ENCODE measurements at places on chromosomes 13 and 19.

- no peak for DNase-seq
These were observed 526 bp upstream of the DMWD start for GRCh38 chr19:45793178-45793564.

GRCh38 chr13:49932868-49933267, 3.3 kb downstream of the SPRYD7 start:
- DNase-seq: no peak

GRCh38 chr19:39936020-39936419, 1.6 kb upstream of the FCGBP start:
- no peak for DNase-seq

DNA sequence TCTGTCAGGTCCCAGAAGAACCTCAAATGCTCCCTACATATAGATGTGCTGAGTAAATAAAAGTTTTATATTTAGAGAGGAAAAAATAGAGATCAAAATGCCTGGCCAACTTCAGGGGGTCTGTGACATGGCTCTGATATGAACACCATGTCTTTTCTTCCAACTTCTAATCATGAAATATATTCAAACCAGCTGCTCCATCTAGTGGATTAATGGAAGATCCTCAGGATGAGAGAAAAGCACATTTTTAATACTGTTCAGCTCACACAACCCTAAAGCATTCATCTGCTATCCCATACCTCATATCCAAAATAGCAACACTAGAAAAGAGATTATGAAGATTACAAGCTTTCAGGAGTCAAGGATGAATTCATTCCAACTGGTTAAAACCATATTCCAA, 56.0 kb upstream of the DOCK9 start:
- peak; percentile 41 for DNase-seq

- no peak for DNase-seq
These were observed 63.4 kb downstream of the RAP2A start for GRCh38 chr13:97497400-97497799.

- DNase-seq: no peak
These were observed 3.4 kb upstream of the WIZ start for GRCh38 chr19:15453091-15453578.

GRCh38 chr13:64525687-64526086, 2704.4 kb downstream of the PCDH9 start:
- no peak for DNase-seq

DNA sequence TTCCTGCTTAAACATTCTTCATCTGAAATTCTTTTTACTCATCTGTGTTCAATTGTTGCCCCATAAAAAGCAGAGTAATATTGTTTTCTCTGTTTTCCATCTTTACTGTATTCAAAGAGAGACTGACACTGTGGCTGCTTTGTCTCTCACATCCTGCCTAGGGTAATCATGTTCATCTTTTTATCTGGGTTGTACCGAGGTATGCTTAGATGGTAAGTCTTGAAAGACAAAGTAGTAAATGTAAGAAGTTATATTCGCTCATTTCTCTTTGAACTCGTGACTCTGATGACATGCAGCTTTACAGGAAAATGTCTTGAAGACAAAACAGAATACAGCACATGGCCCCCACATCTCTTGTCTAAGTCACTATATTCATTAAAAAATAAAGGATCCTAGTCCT, 20.0 kb upstream of the CYSLTR2 start:
- no peak for DNase-seq

GRCh38 chr19:11168568-11168967, 13.0 kb upstream of the SPC24 start:
- no peak for DNase-seq

DNA sequence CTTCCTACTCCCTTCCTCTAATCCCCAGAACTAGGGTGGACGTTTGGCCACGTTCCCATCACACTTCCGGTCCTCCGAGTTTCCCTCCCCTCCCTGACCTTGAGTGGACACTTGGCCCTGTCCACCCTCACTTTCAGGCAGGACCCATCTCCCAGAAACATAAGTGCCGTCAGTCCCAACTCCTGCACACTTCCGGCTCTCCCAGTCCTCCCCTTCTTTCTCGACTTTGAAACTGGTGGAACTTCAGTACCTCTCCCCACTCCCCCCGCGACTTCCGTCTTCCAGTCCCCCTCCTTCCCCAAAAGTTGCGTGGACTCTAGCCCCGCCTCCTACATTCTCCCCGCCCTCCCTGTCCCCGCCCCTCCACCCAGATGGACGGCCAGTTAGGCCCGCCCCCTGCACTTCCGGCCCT, 278 bp upstream of the ZNF274 start:
- DNase-seq: peak; percentile 92

DNA sequence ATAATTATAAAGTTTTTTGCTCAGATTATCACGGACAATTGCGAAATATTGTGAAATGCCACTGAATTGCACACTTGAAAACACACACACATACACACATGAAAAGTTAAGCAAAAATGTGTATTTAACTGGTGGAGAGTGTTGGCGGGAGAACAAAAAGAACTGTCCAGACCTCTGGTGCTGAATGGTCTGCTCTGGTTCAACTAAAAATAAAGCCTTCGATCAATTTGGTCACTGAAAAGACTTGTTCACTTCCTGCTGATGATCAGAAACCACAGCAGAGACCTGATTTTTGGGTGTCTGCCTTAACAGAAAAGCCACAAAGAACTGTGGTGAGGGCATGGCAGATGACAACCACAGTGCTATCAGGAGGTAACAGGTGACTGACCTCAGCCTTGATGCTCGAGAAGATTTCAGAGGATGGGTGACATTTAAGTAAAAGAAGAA, 4.0 kb upstream of the IGFL1 start:
- no peak for DNase-seq

GRCh38 chr13:94031609-94032008, 447.9 kb downstream of the DCT start:
- no peak for DNase-seq

DNA sequence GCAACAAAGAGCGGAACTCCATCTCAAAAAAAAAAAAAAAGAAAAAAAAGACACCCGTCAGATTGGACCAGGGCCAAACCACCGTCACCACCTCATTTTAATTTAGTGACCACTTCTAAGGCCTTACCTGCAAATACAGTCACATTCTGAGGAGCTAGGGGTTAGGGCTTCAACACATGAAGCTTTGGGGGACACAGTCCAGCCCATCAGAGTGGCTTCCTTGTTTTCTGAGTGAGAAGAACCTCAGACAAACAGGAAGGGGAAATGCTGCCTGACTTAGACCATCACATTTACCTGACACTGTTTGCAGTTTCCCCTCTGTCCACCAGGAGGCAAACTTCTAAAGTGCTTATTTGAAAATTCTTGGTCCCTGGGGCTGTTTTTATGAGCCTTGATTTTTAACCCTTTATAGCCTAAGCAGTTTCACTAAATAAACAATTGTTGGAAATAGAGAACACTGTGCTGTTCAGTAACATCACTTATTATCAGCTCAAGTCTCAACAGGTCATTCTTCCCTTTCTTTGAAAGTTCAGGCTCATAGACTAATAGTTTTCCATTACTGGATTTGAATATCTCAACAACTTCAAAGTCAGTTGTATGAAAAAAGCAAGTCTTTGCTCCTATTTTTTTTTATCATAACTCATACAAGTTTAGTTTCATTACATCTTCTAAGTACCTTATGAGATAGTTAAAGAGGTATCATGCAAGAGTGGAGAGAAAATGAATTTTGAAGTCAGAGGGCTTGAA, 74.9 kb upstream of the WASF3 start:
- peak; percentile 77 for DNase-seq

DNA sequence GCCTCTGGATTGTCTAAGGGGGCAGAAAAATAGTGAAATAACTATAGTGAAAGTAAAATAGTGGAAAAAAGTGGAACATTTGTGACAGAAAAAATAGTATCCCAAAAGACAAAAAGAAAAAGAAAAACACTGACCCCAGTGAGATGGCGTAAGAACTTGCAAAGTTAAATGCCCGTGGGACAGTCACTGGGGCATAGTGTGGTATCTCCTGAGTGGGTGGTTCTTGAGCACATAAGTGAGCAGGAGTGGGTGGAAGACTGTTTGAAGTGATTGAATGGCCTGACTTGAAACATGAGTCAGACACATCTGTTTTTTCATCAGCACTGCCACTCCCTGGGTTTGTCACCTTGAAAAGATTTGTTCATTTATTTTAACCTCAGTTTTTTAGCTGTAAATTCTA, 2.5 kb downstream of the ZNF430 start:
- DNase-seq: no peak

DNA sequence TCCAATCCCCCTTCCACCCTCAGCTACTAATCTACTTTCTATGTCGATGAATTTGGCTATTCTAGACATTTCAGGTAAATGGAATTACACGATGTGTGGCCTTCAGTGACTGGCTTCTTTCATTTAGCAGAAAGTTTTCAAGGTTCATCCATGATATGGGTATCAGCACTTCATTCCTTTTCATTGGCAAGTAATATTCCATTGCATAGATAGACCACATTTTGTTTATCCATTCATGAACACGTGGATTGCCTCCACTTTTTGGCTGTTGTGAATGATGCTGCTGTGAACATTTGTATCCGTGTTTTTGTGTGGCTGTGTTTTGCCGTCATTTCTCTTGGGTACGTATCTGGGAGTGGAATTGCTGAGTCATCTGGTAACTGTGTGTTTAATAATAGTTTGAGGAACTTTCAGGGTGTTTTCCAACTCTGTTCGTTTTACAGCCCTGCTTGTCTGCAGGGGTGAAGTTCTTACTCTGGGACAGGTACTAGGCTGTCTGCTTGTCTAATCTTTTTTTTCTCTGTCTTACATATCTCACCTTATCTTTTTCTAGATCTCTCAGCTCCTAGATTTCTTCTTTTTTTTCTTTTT, 32.5 kb downstream of the MARK4 start:
- no peak for DNase-seq

GRCh38 chr19:35852029-35852780, at the start of gene NPHS1:
Gene NPHS1, minus strand, starts transcription at chr19:35852504. Its CDS starts 667 bp downstream, at chr19:35851837.
- no peak for DNase-seq

GRCh38 chr13:43036351-43037250, 13.2 kb downstream of the DNAJC15 start:
- no peak for DNase-seq

- no peak for DNase-seq
These were observed 255.1 kb downstream of the TBC1D4 start for GRCh38 chr13:75226733-75227435.

DNA sequence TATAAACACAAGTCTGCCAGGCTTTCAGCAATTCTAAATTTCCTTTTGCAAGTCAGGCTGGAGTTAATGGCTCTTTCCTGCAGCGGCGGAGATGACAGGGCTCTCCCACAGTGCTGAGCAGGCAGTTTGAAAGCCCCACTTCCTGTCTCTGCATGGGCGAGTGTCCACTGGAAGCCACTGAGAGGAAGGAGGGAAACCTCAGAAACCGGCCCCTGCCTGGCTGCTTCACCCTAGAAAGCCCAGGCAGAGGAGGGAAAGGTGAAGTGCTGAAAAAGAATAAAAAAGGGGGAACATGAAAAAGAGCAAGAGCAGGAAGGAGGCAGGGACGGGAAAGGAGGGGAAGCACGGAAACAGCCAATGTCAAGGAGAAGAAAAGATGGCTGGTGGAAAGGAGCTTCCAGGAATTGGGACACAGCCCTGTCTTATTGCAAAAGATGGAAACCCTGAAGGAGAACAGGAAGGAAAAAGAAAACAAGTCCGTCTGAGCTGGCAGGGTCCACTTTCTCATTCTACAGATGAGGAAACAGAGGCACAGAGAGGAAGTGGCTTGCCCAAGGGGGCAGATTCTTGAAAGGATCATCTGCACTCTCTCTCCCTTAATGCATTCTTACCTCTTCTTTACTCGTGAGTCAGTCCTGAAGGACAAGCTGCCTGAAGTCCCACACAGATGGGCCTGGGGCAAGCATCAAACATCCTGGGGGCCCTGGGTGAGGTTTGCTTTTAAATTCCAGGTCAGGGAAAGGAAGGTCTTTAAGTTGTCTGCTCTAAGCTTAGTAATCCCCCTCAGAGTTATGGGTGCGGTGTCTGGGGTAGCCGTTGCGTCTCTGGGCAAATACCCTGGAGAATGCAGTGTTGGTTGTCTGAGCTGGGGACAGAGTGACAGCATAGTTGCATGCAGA, 38.8 kb upstream of the ALOX5AP start:
- no peak for DNase-seq

DNA sequence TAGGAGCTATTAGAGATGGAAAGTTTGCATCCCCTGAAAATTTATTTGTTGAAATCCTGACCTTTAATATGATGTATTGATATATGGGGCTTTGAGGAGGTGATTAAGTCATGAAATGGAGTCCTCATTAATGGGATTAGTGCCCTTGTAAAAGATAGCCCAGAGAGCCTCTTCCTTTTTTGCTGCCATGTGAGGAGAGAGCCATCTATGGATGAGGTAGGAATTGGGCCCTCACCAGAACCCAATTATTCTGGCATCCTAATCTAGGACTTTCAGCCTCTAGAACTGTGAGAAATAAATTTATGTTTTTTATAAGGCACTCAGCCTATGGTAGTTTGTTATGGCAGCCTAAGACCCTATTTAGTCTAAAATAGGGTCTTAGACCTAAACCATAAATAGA, 250.2 kb upstream of the SLITRK1 start:
- DNase-seq: no peak

GRCh38 chr19:15469513-15470297, 5.4 kb upstream of the RASAL3 start:
- peak; percentile 37 for DNase-seq

DNA sequence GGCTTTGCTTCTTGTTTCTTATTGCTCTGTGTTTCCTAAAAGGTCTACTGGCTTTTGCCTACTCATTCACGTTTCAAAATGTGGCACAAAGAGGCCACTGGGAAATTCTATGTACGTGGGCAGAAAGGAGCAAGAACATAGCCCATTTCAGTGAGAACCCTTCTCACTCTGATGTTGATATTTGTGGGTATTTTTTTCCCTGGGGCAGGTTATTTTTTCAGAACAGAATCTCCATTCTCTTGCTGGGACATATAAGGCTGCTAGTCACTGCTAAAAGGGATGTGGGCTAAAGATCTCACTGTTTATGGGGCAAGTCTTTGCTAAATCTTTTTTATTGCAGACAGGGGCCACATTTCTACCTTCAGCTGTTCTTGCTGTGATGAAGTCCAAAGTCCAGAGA, 27.1 kb downstream of the EDNRB start:
- DNase-seq: no peak

DNA sequence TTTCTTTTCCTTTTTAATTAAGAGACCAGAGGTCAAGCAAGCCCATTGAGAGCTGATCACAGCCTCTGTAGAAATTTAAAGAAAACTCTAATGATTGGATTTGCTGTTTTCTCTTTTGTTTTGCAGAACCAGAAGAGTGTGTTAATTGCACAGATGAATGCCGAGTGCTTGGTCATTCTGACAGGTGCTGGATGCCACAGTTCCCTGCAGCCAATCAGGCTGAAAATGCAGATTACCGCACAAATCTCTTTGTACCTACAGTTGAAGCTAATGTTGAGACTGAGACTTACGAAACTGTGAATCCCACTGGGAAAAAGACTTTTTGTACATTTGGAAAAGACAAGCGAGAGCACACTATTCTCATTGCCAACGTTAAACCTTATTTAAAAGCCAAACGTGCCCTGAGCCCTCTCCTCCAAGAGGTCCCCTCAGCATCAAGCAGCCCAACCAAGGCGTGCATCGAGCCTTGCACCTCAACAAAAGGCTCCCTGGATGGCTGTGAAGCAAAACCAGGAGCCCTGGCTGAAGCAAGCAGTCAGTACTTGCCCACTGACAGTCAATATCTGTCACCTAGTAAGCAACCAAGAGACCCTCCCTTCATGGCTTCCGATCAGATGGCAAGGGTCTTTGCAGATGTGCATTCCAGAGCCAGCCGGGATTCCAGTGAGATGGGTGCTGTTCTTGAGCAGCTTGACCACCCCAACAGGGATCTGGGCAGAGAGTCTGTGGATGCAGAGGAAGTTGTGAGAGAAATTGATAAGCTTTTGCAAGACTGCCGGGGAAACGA, 93.1 kb downstream of the PCDH17 start:
- no peak for DNase-seq

GRCh38 chr19:33284756-33285155, 17.6 kb downstream of the CEBPA start:
- no peak for DNase-seq

- DNase-seq: no peak
These were observed 142.4 kb downstream of the ZIC5 start for GRCh38 chr13:99829161-99829560.
